Fibroblast of the aortic adventitia (primary cell): ENCODE measurements at places on chromosomes 13 and 19. TPM values are rescaled to one million over a fixed set of nuclear protein-coding genes. Genes with fewer than 3 reads are reported as not detected.
A peak's percentile ranks its signal among the peaks of the same experiment; 100 is the strongest.

DNA sequence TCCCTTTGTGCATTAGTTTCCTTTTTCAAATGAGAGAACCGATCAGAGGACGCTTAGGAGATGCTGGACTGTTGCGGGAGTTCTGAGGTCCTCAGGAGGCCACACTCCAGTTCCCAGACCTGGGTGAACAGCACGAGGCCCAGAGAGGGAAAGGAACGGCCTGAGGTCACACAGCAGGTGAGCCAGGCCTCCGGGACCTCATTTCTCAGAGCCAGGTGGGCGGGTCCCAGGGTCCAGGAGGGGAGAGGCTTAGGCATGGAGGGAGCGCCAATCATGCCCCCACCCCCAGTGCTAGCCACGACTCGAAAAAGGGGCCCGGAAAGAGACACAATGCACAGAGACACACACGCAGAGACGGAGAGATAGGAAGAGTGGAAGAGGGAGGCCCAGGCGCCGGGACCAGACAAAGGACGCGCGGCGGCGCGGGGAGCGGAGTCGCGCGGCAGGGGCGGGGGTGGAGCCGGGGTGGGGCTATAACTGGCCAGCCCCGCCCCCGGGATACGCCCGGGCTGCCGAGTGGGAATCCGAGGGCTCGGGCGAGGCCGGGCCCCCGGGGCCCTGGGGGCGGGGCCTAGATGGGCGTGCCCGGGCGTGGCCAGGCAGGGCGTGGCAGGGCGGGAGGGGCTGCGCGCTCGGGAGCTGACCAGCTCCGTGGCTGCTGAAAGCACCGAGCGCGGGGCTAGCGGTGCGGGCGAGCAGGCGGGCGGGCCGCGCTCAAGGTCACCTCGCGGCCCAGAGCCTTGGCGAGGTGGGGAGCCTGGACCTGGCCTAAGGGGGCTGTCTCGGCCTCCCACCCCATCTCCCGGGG, 1.6 kb downstream of the ELAVL3 start:
- DNase-seq, result no peak

GRCh38 chr13:67075239-67075638, 154.9 kb downstream of the PCDH9 start:
- DNase-seq, result peak; percentile 52

DNA sequence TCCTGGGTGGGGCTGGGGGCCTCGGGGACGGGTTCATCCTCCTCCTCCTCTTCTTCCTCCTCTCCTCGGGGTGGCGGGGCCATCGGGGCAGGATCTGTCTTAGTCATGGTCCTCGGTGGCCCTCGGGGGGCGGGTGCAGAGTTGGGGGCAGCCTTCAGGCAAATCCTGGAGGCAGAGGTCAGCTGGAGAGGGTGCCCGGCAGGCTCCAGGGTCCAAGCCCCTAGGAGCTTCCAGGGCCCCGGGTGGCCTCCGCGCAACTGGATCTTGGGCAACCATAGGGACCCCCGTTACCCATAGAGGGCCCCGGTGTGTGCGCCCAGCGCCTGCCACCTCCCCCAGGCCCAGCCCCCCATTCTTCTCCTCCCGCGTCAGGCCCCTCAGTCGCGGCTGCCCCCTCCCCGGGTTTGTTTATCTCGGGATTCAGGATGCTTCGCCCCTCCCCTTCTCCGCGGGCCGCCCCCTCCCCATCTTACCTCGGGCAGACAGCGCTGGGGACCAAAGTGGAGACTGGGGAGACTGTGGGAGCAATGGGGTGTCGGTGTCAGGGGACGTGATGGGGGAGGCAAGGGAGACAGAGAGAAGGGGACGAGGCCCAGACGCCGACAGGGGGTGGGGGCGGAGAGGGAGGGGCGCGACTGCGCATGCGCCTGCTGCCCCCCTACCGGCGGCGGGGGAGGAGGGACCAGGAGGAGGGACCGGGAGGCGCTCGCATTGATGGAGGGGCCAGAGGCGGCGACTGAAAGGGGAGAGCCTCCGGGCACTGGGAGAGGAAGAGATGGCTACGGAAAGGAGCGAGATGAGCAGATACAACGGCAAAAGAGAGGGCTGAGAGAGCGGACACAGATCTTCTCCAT, at the start of gene CLIP3:
Gene CLIP3 (minus strand): TSS at position 623 of the 854 bp plus-strand sequence. CDS start 516 bp downstream, at position 107.
- peak; percentile 68 for DNase-seq

GRCh38 chr19:13803038-13803437, 7.8 kb downstream of the ZSWIM4 start:
- DNase-seq, result no peak

DNA sequence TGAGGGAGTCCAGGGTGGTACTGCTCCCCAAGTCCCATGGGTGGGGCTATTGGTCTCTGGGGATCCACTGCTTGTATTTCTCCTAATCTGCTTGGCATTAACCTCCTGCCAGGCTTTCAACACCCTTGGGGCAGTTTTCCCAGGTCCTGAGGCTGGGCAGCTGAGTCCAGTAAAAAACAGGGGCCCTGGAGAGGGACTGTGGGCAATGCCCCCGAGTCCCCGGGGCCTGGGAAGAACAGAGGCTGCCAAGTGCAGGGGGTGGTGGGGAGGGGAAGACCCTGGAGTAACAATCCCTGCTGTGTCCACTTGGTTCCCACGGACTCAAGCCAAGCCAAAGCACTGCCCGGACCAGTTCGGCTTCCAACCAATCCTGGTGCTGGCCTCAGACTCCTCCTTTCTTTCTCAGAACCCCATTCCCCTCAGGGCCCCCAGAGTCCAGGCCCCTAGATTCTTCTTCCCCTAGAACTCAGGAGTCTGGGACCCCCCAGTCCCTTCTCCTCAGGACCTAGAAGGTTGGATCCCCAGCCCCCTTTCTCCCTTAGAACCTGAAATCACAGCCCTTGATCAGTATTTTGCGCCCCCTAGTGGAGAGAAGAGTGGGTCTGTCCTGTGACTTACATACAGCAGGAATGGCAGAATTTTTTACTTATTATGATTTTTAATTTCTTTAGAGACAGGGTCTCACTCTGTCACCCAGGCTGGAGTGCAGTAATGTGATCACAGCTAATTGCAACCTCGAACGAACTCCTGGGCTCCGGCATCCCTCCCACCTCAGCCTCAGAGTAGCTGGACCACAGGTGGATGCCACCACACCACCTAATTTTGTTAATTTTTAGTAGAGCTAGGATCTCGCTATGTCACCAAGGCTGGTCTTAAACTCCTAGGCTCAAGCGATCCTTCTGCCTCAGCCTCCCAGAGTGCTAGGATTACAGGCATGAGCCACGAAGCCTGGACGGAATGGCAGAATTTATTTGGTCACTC, 3.7 kb upstream of the CLPTM1 start:
- DNase-seq, result peak; percentile 88

- no peak for DNase-seq
These were observed 865.1 kb downstream of the EFNB2 start for GRCh38 chr13:105670179-105670990.

DNA sequence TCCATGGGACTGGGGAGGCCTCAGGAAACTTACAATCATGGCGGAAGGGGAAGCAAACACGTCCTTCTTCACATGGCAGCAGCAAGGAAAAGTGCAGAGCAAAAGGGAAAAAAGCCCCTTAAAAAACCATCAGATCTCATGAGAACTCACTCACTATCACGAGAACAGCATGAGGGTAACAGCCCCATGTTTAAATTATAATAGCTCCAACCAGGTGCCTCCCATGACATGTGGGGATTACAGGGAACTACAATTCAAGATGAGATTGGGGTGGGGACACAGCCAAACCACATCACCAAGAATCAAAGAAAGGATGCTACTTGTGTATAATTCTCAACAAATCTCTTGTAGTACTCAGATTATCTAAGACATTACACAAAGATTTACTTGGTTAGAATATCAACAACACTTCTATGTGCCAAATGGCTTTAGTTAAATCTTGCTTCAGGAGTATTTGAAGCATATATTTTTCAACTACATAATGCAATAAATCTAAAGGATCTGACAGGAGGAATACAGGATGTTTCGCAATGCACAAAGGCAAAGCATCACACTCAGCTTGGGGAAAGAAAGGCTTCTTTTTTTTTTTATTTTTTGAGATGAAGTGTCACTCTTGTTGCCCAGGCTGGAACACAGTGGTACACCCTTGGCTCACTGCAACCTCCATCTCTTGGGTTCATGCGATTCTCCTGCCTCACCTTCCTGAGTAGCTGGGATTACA, 180.0 kb downstream of the LHFPL6 start:
- peak; percentile 61 for DNase-seq

DNA sequence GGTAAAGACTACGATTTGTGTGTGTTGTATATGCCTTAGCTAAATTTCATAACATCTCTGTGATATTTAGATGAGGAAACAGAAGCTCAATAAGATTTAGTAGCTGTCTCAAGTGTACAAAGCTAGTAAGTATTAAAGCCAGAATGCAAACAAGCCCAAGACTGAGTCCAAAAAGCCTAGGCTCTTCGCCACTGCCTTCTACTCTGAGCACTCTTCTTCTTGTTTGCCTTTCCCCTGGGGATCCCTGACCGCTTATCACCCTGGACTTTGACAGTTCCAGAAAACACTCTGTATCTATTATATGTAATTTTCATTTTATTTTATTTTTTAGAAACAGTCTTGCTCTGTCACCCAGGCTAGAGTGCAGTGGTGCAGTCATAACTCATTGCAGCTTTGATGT, 5.8 kb downstream of the TM9SF2 start:
- no peak for DNase-seq

- DNase-seq, result no peak
These were observed 62.6 kb downstream of the DCLK1 start for GRCh38 chr13:36068566-36068965.

DNA sequence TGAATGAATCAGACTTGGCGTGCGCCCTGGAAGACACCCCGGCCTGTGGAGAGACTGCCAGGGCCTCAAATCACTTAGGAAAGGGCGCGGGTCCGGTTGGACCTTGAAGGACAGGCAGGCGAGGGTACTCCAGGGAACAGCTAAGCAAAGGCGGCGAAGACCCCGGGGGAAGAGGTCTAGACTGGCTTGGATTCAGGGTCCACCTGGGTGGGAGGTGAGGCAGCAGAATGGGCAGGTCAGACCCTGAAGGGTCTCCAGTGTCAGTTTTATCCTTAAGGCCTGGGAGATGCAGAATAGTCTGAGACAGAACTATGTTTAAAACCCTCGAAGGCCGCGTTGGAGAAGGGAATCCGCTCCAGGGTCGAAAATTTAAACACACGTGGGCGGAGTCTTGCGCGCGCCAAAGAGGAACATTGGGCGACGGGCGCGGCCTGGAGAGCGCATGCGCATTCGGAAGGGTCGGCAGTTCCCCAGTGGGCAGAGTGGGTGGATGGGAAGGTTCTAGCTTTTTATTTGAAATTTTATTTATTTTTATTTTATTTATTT, 567 bp upstream of the SMG9 start:
- peak; percentile 71 for DNase-seq

DNA sequence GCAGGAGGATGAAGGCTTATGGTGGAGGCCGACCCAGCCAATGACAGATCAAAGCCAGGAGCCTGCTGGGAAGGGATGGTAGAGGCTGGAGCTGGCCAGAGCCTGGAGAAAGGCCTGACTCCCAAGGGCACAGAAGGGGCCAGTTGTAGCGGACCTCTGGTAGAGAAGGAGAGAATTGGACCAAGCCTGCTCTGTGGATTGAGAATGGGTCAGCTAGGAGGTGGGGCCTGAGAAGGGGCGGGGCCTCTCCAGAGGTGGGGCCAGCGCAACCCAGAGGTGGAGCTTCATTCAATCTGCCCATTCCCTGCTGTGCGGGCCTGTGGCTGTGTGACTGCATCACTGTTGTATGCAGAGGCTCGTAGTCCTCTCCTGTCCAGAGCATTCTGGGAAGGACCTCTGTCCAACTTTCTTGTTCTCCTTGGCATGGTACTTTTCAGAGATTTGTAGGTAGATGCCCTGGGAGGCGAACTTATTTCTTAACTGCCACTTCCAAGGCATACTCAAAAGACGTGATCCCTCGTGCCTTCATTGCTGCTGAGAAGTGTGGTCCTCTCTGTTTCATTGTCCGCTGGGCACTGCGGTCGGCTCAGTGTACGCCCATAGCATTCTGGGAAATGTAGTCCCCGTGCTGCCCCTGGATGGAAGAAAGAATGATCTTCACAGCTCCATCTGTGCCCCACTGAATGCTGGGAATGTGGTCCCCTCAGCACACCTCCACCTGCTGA, 6.7 kb downstream of the GRIN2D start:
- DNase-seq, result peak; percentile 86

Gene LRFN3
- 5.9 and 9.3 TPM in 2 replicates for total RNA-seq

Gene KIR3DL1
- total RNA-seq, result not detected in 2 replicates

Gene HIPK4
- total RNA-seq, result 0.18 TPM in 1 of 2 replicates, not detected in the other

Gene SPTBN4
- 3.5 and 9.5 TPM in 2 replicates for total RNA-seq
